ENCODE measurements at places on chromosomes 12 and 14. TPM values are rescaled to one million over a fixed set of nuclear protein-coding genes. Genes with fewer than 3 reads are reported as not detected.

The A2ML1 gene
- total RNA-seq, result not detected

The ADAM21 gene
- 0.14 TPM for total RNA-seq

The NAV3 gene
- total RNA-seq, result not detected

The FAM90A1 gene
- 0.43 TPM for total RNA-seq

The BBOF1 gene
- 1.0 TPM for total RNA-seq

The HOXC4 gene
- 0.17 TPM for total RNA-seq

The REC8 gene
- total RNA-seq, result 27.9 TPM

The TPPP2 gene
- not detected for total RNA-seq

The SPTB gene
- 0.57 TPM for total RNA-seq

The GALNT4 gene
- 5.8 TPM for total RNA-seq

The FAIM2 gene
- total RNA-seq, result 2.1 TPM

The TARBP2 gene
- total RNA-seq, result 29.7 TPM

The MYRFL gene
- total RNA-seq, result not detected

The TBK1 gene
- total RNA-seq, result 21.7 TPM

The AVPR1A gene
- total RNA-seq, result not detected

The DERA gene
- 28.4 TPM for total RNA-seq

The NRXN3 gene
- total RNA-seq, result not detected

The SPSB2 gene
- 3.8 TPM for total RNA-seq

The C12orf50 gene
- not detected for total RNA-seq
